ENCODE measurements at places on chromosomes 2 and 18.

- DNase-seq, result no peak
Observed at GRCh38 chr2:60066096-60066839, 487.2 kb downstream of the BCL11A start.

DNA sequence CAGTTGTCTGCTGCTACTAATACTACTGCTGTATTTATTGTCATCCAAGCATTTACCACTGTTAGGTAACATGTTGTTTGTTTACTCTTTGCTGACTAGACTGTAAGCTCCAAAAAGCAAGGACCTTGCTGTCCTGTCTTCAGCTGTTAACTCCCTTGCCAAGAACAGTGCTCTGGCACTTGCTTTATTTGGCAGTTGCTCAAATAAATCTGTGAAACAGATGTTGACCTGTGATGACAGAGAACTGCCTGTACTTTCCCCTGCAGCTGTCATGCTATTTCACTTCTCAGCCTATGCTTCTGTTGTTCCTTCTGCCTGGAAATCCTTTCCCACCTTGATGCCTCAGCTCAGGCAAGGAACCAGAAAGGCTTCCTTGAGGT lies 181.2 kb downstream of the ATAD2B start:
- DNase-seq, result no peak

DNA sequence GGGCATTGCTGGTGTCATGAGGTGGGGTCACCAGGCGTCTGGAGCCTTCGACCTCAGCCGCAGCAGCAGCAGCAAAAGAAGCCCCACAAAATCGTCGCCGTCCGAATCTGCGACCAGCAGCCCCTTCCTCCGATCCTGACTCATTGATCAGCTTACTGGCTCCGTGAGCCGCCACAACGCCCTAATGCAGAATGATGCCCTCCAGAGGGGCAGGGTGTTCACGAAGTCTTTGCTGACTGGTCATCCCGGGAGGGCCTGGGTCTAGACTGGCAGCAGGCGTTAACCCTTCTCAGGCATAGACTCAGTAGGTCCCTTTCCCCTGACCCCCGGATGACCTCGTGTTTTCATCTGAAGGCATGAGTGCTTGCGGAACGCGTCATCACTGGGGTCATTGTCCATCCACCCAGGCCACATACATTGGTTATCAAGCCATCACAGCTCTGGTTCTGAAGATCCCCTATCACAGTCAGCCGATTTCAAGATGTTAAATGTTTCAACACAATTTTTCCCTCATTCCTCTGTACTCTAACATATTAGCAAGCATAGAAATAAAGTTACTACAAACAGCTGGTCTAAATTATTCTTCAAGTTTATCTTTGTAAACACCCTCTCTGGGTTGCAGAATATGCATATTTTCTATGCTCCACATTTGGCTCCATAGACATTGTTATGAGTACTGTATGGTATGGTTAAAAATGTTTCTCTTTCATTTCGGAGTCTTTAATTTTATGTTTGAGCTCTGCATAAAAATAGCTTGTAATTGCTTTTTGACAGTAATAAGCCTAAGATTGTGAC lies 83.3 kb upstream of the SALL3 start:
- no peak for DNase-seq

DNA sequence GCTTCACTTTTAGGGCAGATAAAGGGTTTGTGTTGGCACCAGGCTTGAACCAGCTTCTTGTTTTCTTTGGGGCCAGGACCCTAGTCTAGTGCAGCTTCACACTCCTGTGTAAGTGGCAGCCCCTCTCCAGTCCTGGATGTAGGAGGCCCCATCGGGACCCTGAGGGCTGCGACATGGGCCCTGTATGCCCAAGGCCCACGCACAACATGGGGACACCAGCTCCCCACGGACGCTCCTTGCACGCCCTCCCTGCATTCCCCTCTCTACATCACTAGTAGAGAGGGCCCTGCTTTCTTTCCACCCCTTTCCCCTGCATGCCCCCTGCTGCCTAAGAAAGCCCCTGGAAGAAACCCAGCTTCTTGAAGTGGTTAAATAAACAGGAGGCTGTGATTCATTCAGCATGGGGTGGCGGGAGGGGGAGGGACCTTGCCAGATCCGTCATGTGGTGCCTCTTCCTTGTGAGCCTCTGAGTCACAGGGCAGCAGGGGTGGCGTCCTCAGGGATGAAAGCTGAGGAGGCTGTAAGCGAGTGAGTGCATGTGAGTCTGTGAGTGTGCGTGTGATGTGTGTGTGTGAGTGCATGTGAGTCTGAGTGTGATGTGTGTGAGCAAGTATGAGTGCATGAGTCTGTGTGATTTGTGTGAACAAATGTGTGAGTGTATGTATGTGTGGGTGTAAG lies 42.5 kb downstream of the COPS8 start:
- peak; percentile 95 for DNase-seq

- no peak for DNase-seq
Observed at GRCh38 chr2:94774851-94775250, 96.4 kb upstream of the TEKT4 start.

- DNase-seq, result no peak
Observed at GRCh38 chr2:207765547-207765946, 4.2 kb downstream of the FZD5 start.

GRCh38 chr2:120988700-120989511 lies 253.2 kb downstream of the GLI2 start:
- peak; percentile 51 for DNase-seq

DNA sequence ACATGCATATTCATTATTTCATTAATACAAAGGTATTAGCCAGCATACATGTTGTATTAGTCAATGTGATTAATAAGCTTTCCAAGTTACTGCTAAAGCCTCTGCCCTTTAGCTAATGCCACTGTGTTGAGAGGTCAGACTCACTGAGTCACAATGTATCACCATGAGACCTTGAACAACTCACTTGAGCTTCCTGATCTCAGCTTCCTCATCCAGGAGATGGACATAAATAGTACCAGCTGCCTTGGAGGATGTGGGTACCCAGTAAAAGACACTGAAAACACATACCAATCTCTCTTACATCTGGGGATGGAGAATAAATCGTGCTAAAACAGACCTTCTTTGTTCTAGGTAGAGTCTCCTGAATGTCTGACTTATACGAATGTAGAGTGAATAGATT lies 224.6 kb downstream of the EPHA4 start:
- DNase-seq, result no peak

DNA sequence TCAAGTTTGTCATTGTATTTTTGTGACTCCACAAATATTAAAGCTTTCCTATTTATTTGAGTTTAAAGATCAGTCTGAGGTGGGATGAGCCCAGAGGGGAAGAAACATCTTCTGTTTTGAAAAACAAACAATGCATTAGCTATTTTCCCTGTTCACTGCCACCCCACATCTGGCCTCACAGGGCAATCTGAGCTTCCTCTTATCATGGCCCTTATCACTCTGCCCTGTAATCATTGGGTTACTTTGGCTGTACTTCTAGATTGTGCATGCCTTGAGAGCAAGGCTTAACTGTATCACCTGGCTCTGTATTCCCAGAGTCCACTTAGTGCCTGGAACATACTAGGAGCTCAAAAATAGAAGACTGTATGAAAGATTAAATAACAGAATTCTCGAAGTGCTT lies 241.6 kb upstream of the NT5C1B start:
- DNase-seq, result no peak

GRCh38 chr2:126890551-126891450 lies 7.9 kb upstream of the TEX51 start:
- peak; percentile 26 for DNase-seq

- no peak for DNase-seq
Observed at GRCh38 chr18:54181856-54182602, 42.4 kb downstream of the MBD2 start.

- no peak for DNase-seq
Observed at GRCh38 chr2:217774232-217774631, 228.6 kb downstream of the TNS1 start.

DNA sequence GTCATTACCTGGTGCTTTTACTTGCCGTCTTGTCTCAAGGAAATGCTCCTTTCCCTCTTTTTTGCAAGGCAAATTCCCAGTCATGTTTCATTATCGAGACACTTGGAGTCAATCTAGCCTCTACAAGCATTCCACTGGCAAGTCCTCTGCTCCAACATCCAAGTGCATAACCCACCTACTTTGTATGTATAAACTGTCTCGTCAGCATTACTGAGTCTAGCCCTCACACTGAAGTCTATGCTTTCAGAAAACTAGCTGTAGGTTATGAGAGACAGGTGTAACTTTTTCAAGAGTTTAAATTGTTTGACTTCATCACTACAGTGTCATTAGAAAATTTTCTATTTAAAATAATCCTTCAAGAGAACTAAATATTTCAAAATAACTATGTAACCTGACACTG lies 319.2 kb downstream of the NBAS start:
- no peak for DNase-seq

Data from suprapubic skin (tissue), 4 donors.